Fibroblast of skin of scalp (primary cell): ENCODE measurements at places on chromosomes 7 and 10.

- peak; percentile 68 for DNase-seq
Observed at GRCh38 chr10:72694476-72695369, 2.8 kb downstream of the MCU start.

DNA sequence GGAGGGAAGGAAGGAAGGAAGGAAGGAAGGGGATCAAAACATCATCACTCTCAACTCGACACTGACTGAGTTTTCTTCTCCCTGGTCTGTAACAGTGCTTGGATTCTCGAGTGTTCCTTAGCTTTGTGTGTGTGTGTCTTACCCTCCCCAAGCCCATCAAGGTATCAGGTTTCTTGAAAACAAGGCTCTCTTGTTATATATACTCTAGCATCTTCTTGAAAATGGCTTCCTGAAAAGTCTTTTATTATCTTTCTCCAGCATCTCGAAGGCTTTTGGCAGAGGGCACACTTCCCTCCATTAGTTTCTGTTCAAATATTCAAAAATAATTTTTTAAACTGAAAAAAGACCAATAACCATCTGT is 13.4 kb downstream of the SERPINE1 start:
- peak; percentile 47 for DNase-seq

DNA sequence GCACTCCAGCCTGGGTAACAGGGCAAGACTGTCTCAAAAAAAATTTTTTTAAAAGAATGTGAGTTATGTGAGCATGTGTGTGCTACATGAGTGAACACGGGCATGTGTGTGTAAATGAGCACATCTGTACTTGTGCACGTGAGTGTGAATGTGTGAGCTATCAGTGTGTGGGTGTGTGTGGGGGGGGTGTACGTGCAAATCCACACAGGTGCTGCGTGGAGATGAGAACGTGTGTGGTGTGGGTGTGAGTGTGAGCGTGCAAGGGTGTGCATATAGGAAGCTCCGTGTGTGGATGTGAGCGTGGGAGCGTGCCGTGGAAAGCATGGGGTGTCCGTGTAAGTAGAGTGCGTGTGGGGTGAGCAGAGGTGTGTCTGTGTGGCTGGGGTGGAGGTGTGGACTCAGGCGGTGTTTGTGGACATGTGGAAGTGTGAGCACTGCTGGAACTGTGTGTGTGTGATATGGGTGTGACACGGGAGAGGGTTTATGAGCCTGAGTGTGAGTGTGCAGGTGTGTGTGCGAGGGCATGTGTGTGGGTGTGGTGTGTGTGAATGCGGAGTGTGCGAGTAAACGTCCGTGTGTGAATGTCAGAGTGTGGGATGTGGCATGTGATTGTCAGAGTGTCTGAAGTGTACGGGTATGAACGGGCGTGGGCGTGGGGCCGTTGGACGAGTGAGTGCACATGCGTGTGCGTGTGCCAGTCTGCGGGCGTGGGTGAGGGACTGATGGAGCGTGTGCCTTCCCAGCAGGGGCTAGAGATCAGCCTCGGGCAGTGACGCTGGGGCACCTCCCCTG is 45.9 kb upstream of the TNRC18 start:
- no peak for DNase-seq

- DNase-seq: peak; percentile 38
Observed at GRCh38 chr10:99234041-99234790, 1.4 kb downstream of the HPSE2 start.

GRCh38 chr7:142645777-142646176 is 103.5 kb upstream of the PRSS1 start:
- DNase-seq: no peak

GRCh38 chr10:61503051-61503450 is 49.9 kb upstream of the TMEM26 start:
- DNase-seq: peak; percentile 53

GRCh38 chr10:11355592-11355991 is 255.9 kb downstream of the USP6NL start:
- DNase-seq: no peak

GRCh38 chr7:101629171-101629570 is at the start of gene MYL10:
TSS of gene MYL10 (minus strand) at chr7:101629296. CDS start at chr7:101629118, 178 bp downstream.
- no peak for DNase-seq

DNA sequence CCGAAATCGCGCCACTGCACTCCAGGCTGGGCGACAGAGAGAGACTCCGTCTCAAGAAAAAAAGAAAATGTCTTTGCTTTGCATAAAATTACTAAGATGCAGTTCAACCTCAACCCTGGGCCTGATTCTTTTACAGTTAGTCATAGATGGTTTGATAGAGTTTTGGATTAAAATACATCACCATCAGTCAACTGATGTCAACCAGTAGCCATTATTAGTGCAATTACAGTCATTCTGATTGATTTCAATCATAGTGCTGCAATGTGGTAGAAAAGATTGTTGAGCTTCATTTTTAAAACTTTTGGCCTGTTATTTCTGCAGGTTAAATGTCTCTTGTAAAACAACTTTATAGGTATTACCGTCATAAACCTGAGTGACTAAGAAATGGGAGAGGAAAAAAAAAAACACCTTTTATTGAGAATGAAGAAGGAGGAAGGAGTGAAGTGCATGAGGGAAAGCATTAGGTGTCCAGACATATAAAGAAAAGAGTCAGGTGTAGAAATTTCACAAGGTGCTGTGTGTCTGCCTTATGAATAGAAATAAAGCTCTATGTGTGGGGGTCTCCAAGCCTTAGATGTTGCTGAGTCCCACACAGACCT is 150.6 kb downstream of the TRIL start:
- DNase-seq: no peak

DNA sequence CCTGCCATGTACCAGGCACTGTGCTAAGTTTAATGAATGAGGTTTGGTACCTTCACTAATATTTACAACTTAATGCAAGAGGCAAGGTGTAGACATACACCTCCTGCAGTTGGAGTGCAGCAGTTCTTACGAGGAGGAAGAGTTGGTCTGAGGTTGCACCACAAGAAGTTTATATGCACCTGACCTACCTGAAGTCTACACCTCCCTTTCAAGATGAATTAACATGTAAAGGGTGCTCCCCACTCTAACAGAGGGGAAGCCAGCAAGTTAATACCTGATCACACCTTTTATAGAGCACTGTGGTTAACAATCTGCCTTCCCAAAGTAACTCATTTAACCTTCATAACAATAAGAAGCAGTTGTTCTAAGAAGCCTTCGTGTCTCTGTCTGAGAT is 120.0 kb downstream of the LYZL1 start:
- no peak for DNase-seq

- DNase-seq: peak; percentile 87
Observed at GRCh38 chr10:78757344-78757925, 311.3 kb upstream of the ZMIZ1 start.

DNA sequence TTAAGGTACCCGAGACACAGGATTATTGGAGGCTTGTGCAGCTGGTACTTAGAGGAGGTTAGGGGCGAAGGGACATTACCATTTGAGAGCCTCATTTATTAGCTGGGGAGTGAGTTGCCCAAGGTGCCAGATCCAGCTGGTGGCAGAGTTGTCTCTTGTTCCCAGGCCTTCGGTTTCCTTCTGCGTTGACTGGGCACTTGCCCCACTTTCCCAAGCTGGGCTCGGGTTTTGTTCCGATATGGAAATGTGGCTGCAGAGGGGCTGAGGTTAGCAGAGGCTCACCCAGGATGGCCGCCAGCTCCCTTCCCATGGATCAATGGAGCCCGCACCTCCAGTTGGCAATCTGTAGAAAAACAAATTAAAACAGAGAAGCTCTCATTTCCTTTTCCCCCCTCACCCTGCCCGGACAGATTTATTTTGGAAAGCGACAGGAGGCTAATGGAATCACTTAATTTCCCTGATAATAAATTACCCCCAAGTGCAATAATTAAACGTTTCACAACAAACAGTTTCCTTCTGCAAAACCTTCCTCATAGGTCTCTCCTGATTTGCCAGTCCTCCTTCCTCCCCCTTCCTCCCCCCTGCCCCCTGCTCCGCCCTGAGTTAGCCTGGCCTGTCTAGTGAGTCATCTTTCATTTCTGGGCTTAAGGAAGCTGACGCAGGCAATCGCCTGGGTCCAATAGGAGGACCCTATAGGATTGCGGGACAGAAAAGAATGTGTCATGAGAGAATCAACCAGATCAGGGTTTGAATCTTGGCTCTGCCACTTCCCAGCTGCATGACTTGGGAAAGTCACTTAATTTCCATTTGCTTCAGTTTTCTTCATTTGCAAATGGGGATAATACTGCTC is 51.7 kb downstream of the ADRA2A start:
- DNase-seq: peak; percentile 15

DNA sequence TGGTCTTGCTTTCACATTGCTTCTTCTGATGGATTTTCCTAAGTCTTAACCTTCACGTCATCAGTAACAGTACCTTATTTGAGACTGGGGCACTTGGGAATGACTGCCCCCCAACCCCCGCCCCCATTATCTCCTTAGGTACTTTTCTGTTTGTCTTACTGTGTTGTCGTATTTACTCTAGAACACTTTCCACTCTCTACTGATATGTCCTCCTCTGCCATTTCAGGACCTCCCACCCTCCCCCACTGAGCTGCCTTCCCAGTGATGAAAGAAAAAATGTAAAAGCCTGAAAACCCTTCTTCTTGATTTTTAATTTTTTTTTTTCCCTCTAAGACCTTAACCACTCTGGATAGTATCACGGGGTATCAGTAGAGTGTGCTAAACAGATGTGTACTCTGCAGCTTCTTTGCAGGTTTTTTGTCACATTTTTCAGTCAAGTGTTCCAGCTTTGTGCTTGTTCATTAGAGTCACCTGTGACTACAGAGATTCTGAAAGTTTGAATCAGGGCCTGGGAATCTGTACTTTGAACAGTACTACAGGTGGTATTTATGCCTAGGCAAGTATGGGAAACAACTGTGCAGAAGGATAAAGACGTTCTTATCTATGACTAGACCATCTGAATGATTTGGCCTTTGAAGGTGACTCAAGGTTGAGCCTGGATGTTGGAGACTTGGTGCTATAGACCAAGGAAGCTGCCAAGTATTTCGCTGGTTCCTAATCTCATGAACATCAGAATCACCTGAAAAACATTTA is 8.3 kb downstream of the CALU start:
- no peak for DNase-seq

DNA sequence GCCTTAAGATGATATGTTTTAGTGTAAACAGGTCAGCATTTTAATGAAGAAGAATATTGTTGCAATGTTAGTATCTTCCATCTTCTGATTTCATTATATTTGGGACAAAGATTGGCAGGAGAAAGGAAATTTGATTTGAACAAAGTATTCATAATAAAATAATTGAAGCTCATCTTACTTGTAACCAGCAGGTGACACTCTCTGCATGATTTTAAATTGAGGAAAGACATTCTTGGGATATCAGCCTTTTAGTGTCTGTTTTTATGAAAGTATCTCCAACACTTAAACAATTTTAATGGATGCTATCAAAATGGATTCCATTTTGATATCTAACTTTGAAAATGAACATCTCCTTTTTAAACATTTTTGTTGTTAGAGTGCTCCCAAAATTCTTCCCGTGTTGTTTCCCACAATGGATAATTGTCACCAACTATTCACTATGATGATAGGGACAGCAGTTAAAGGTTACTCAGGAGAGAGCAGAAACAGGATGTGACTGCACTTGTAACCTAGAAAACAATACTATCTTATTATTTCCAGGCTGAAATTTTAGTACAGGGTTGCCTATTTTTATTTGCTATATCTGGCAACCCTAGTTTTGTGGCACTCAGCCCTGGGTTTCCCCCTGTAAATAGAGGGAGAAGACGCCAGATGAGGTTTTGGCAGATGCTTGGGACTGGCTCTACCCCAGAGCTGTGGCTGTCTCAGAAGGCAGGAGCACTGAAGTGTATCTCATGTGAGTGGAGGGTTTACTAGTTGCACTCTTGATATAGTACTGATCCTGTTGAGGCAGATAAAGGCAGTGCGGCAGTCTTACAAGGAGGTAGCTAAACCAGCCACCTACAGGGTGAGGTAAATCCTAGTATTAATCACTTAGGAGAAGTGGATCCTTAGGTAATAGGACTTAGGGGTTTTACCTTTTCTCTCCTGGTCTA is 31.0 kb upstream of the ABCB4 start:
- peak; percentile 29 for DNase-seq

DNA sequence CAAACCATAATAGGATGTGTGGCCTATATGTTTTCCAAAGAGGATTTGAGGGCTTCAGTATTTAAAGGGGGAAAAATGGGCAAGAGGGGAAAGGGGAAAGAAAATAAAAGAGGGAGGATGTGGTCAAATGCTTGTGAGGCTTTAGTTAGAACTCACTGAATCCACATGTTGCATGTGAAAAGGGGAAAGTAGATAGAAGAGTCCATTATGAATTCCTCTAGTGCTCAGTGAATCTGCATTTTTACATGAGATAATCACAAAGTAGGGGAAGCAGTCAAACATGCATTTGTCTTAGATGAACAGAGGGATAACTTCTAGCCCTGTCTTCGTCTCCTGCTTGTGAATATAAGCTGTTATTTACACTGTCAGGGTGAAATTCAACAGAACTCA is 24.6 kb upstream of the AKAP9 start:
- peak; percentile 22 for DNase-seq

DNA sequence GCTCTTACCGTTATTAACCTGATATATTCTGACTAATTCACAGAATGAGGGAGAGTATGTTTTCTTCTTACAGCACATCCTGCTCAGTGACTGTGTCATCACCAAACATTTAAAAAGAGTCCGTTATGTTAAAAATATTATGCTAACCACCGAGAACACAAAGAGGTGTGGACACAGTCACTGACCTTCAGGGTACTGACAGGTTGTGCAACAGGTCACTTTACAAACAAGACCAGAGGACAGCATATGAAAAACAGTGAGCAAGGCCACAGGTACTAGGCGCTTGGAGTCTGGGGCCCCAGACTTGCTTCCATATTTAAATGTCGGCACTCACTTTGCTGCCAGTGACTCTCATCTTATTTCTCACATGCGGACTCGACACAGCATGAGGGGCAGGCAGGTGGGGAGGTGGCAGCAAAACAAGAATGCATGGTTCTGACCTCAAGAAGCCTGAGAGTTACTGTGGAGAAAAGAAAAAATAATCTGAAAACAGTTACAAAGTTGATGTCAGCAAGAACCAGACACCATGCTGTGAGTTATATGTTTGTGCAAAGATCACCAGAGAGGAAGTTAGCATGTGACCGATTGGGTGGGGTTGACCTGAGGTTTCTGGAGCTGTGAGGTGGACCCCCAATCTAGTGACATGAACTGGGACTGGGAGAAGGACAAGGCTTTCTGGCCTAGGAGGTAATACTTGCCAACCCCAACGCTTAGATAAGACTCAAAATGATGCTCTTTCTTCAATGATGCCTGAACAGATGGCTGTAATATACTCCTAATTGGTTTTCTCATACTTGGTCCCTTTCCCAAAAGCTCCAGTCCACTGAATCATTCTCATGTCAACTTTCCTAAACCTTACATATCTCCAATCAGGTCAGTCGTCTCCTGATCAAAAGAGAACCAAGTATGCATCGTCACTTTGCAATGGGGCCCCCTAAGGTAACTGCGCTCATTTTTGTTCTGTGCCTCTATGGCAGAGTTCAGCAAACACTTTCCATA is 102.4 kb downstream of the HIPK2 start:
- DNase-seq: peak; percentile 55

- no peak for DNase-seq
Observed at GRCh38 chr7:79590391-79590790, 136.9 kb upstream of the MAGI2 start.

GRCh38 chr10:105592468-105592867 is 951.4 kb downstream of the SORCS3 start:
- DNase-seq: no peak
